Small intestine (tissue), 16 donors: ENCODE measurements at places on chromosomes 6 and 20.
A peak's percentile ranks its signal among the peaks of the same experiment; 100 is the strongest.

DNA sequence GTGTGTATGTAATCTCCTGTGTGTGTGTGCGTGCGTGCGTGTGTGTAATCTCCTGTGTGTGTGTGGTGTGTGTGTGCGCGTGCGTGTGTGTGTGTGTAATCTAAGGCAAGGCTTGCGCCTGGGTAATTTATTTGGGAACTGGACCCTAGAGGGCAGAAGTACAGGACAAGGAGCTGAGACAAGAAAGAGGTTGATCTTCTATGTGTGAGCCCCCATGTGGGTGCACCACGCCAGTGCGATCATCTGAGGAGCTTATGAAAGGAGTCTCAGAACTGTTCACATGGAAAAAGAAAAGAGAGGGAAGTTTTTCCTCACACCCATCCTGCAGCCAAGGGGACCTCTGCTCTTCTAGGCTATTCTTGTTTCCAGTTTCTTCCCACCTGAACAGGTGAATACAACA is 220.1 kb upstream of the GGTLC1 start:
- DNase-seq, result no peak

GRCh38 chr6:32244270-32244669 is 20.4 kb upstream of the NOTCH4 start:
- peak; percentile 15 for DNase-seq

- DNase-seq, result no peak
Measured at GRCh38 chr20:60096166-60096565, 137.9 kb downstream of the CDH26 start.

GRCh38 chr6:82589509-82590206 is 226.0 kb downstream of the TPBG start:
- DNase-seq, result peak; percentile 3

DNA sequence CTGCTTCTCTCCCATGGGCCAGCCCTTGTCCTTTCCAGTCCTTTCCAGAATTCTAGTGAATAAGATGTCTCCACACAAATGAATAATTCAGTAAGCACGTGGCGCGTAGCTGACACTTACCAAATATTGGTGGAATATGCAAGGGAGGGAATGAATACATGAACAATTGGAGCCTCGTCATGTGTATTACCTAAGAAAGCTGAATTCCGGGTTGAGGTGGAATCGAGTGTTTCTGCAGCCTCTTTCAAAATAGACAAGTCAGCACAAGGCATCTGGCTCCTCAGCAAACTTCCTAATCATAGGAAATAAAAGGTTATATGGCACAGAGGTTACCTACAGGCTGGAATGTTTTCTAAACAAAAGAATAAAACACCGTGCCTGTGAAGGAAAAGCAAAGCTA is 47.0 kb upstream of the NT5E start:
- no peak for DNase-seq

DNA sequence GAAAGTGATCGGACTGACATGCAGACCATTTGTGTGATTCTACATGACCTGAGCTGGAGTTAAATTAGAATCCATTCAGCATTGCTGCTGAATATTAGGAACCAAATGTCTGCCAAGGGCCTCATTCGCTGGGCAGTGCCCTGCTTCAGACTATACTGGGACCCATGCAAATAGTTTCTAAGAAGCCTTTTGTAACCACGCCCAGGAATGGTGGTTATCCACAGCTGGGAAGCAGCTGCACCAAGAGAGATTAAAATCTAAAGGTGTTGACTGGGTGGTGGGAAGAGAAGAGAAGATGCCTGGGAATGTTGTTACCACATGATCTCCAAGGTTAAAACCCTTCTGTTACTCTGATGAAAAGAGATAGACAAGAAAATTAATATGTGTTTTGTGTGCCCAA is 156.8 kb downstream of the PKHD1 start:
- no peak for DNase-seq

- DNase-seq, result no peak
Measured at GRCh38 chr6:146642921-146643320, 44.1 kb downstream of the ADGB start.

- no peak for DNase-seq
Measured at GRCh38 chr6:110538416-110539160, 62.2 kb upstream of the SLC22A16 start.

DNA sequence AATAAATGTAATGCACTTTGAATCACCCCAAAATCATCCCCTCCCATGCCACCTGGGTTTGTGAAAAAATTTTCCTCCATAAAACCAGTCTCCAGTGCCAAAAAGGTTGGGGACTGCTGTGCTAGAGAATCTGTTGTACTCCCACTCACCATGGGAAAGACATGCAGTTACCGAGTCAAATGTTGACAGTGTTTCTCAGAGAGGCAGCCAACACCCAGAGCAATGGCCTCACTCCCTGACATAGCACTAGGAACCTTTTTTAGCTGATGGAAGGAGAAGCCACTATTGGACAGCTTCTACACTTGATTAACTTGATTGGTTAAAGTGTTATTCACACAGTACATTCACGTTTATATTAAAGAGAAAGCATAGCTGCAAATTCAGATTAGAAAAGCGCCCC is 59.8 kb upstream of the MANEA start:
- no peak for DNase-seq

DNA sequence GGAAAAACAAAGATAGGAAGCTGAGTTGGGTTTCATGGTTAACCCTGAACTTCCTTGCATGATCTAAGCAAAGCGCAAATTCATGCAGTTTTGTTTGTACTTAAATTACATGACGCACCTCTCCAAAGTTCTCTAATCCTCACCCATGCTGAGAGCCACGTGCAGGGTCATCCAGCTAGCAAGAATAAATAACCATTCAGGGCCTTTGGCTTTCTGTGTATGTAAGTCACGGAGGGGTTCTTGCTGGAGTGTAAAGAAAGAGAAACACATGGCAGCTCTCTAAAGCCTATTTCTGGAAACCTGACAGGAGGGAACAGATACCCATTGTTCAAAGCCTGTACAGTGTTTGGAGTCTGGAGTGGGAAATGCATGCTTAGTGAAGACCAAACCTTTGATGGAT is 171.7 kb upstream of the CCN2 start:
- no peak for DNase-seq

DNA sequence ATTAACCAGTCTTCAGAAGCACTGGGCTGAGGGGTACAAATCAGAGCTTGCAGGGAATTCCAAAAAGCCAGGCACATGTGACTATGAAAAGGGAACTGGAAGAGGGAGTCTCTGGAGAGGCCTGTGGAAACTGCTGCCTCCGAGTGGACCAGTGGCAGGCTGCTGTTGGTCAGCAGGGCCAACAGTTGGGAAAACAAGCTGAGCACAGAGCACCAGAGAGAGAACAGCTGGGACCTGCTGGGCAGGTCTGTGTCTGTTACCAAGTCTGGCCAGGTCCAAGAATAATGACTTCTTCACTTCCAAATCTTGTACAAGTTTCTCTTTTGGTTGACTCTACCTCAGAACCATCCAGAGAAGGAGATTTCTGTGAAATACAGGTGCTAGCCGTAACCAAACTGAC is 81.4 kb downstream of the LIN28B start:
- no peak for DNase-seq

GRCh38 chr20:10634683-10635411 is 39.0 kb downstream of the JAG1 start:
- no peak for DNase-seq

DNA sequence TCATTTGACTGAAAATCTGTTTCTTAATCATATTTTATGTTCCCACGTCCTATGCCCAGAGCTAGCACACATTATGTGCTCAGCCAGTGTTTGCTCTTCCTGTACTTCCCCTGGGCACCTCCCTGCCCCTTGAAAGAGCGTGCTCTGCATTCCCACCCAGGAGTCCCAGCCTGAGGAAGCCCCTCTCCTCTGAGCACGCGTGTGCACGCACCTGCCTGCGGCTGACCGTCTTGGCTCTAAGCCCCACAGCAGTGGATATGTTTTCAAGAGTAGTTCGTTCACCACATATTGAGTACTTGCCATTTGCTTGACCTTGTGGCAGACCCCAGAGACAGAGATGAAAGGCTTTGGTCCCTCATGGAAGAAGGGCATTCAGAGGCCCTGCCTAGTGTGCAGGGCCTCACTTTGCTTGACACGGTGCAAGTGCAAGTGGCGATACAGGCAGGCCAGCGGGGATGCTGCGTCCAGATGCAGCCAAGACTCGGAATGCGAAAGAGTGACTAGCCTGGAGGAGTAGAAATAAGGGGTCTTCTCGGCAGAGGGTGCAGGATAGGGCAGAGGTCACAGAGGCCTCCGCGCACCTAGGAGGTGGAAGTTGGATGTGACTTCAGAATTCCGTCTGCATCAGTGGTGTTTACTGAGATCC is 14.1 kb downstream of the SYNDIG1 start:
- no peak for DNase-seq

DNA sequence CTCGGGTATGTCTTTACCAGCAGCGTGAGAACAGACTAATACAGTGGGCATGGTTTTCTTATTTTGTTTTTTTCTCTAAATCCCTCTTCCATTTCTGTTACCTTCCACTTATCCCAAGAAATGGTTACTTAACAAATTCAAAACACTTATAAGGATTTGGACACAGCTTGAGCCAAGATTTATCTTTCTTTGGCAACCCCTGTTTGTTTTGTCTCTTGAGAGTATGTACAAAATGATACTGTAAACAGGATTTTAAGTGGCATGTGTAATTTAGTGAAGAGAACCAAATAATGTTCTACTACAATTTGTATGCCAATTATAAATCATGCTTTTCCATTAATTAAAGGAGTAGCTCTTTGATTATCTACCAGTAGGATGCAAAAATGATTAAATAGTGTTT is 51.4 kb downstream of the PPP1R14C start:
- no peak for DNase-seq

GRCh38 chr6:49549691-49550491 is 577 bp upstream of the C6orf141 start:
- no peak for DNase-seq

GRCh38 chr20:10466325-10466724 is 31.2 kb downstream of the SLX4IP start:
- DNase-seq, result no peak

DNA sequence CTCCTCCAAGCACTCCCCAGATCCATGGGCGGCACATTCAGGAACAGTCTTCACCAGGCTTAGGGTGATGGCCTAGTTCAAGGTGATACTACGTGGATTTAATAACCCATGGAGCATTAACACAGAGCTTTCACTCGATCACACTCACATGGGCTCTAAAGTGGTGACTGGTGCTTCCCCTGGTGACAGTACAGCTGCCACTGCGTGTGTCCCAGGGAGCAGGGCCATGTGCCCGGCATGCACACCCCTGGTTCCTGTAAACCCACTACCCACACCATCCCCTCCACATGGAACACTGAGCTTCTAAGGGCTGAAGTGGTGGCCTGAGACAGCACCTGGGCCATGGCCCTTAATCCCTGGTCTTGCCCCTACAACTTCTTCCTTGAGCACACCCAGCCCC is 27.8 kb upstream of the APMAP start:
- DNase-seq, result no peak

DNA sequence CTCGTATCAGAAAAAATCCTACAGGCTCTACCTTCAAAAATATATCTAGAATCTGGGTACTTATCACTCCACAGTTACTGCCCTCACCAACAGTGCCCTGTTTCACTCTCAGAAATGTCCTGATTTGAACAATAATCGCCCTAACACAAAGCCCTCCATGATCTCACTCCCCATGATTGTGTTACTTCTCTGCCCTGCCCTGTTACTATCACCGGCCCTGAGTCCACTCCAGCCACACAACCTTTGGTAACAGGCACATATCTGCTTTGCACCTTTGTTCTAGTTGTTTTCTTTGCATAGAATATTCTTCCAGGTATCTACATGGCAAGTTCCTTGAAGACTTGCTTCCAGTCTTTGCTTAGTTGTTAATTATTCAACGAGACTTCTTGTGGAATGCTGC is 142.0 kb downstream of the ARHGAP18 start:
- no peak for DNase-seq
